Dorsolateral prefrontal cortex (tissue), 122 donors: ENCODE measurements at places on chromosomes 2 and 18.

DNA sequence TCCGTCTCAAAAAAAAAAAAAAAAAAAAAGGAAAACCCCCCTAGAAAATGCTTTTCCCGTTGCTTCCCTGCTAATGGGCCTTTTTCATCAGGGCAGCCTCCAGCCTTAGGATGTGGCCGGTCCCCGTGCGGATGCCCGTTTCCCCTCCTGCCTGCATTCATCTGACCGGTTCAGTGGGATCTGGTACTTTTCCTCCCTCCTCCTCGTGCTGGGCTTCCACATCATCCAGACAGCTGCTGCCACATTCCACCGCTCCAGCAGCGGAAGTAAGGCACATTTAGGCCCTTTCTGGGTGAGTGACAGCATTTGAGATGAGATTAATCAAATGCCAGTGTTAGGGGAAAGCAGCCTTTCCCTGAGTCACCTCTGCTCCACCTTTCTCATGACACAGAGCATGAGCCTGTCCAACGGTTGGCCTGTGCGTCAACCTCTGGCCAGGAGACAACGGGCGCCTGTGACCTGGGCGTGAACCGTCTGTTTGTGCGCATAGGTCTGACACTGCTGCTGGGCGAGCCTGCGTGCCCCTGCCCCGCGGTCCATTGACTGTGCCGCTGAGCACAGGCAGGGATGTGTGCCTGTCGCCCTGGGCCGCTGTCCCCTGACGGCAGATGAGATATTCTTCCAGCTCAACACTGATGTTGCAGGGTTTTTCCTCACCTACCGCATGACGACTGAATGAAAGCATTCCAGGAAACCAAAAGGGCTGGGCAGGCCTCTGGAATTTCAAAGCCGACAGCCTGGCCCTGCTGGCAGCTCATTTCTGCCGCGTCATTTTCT lies 174.0 kb downstream of the TGIF1 start:
- peak; percentile 52 for DNase-seq

DNA sequence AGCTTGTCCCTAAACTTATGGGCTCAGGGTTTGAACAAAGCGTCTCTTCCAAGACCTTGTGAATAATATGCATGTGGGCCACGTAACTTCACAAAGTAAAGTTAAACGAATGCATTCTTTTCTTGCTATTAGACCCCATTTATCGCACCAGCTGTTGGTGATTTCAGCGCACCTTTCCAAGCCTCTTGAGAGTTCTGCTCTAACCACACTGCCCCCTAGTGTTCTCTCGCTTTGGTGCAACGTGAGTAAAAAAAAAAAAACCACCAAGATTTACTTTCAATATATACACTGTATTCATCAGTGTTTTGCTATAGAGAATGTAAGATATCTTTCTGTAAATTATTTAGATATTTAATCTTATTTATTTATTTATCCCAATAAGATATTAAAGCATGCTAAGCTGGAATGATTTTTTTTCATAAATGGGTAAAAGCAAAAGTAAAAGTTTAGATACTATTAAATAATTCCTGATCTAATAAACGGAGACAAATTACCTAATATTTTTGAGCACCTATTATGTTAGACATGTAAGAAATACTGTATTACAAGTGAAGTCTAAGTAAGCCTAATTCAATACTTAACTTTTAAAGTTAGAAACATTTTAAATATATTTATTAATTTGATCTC lies 459.5 kb downstream of the DLGAP1 start:
- DNase-seq = no peak

DNA sequence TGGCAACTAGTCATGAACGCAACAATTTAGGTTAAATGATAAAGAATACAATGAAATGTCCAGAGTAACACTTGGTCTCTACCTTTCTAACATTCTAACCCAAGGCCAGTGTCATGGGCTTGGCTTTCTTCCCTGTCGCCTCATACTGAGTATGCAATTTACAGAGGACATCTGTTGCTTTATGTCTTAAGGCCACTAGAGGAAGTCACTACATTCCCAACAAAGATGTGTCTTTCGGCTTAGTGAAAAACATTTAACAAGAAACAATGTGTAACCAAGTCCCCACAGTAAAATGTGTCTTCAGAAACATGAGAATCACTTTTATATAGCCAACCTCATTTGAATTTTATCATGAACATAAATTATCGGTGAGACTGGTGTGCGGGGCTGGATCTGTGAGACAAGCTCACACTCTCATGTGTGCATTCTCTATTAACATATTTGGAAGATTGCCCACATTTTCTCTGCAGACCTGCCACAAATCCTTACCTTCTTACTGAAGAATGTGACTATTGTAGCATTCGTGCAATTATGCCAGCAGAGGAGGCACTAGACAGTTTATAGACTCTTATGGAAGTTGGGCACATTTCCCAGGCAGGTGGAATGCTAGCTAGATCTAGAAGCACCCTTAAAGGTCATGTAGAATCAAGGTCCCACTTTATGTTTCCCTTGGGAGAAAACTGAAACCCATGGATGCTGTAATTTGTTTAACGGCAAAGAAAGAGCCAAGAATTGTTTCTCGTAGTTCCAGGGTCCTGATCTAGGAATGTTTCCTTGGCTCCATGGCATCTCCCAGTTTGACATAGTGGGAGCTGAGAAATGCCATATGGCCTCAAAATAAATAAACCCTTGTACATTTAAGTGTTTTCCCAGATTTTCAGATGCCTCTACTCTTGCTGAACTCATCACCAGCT lies 101.8 kb downstream of the CD226 start:
- DNase-seq = no peak

GRCh38 chr2:201191132-201191875 lies 8.4 kb downstream of the CASP10 start:
- no peak for DNase-seq

- DNase-seq = no peak
Observed at GRCh38 chr2:240259201-240259923, 118.9 kb upstream of the OTOS start.
